ENCODE measurements at places on chromosomes 12 and 14.

GRCh38 chr14:20546877-20547276 lies 14.0 kb downstream of the RNASE9 start:
- no peak for DNase-seq

DNA sequence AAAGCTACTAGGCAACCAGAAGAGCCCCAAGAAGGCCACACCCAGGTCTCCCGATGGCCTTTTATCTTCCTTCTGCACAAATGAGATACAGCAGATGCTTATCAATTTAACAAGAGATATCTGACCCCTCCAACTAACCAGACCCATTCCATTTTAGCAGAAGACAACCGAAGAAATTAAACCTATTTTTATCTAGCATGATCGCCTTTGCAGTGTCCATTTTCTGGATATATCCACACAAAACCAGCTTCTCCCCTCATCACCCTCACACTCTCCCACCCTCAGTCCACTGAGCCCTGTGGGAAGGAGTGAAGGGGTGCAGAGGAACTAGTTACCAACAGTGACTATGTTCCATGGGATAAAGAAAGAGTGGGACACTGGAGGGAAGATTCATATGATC lies 20.9 kb upstream of the DHRS4 start:
- DNase-seq: no peak

DNA sequence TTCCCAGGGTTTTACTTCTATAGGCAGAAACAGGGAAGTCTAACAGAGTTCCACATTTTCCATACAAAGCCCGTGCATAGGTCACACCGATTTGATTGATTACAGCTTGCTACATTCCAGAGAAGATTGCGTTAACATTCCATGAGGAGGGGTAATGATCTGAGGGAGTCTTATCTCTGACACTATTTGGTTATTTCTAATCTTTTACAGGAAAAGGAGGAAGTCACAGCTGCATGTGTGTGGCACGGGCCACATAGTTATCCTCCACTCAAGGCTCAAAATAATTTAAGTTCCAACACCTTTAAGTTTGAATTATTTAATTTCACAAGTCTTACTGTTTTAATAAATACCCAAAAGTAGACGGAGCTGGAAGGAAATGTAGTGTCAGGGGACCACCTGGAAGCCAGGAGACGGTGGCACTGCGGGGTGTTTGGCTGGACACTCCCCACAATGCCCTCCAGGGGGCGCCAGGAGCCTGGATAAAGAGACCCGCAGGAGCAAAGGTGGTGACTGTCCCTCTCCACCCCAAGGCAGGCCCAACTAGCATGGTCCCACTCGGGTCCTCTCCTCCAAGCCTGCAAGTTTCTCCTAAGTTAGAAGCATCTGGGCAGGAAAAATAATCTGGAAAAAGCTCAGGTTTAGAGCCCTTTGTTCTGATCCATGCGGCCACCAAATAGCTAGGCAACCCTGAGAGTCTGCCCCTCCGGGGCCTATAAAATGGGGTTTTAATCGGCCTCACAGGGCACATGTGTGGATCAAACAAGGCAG lies 20.2 kb downstream of the KRT8 start:
- peak; percentile 74 for DNase-seq

DNA sequence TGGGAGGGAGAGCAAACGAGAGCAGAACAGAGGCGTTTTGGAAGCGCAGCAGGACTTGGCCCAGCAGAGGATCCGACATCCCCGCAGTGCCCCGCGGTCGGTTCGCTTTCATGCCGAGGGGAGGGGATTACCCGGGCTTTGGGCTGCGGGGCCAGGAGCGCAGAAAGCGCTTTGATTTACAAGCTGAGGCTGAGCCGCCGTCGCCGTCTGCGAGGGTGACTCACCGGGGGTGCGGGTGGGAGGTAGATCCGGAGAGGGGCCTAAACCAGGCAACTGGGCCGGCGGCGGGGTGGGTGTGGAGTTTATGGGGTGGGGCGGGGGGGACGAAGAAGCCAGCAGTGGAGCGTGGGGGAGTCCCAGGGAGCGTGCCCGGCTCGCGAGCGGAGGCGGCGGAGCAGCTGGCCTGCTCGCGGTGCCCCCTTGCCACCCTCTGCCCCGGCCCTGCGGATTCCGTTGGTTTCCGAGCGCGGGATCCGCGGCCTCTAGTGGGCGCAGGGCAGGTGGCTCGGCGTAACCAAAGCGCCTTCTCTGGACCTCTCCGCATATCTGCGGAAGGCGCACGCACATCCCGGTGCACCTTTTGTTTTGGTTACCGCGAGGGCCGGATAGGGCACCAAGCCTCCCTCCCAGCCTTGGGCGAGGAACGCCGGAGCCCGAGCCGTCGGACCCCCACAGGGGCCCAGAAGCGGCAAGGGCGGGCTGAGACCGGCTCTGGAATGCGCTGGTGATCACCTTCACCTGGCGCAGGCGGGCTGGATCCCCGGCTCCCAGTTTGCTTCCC lies 2.6 kb downstream of the SIX4 start:
- DNase-seq: no peak

DNA sequence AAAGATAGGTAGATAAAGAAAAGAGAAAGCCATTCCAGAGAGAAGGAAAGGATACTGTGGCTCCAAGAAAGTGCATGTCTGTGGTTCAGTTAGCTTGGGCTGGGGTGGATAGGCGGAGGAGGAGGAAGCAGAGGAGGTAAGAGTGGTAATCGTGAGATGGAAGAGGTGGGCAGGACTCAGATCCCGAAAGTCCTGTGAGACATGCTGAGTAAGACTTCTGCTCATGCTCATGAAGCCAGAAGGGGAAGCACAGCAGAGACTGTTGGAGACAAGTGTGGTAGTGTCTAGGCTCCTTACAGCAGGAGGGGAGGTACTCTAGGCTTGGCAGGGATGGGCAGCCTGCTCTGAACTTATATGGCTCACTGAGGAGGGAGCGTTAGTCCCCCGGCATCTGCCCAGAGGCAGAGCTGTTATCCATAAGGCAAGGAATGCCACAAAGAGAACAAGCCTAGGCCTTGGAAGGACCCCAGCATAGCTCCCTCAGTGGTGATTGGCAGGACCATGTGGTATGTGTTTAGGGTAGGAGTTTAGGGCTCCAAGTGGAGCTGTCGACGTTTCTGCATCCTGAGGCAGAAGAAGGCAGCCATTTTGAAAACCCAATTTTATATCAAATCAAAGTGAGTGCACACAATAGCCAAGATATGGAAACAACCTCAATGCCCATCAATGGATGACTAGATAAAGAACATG lies 135.3 kb downstream of the SMOC1 start:
- DNase-seq: no peak

All from COLO829 (cell line).